ENCODE measurements at places on chromosomes 12 and 14. TPM values are rescaled to one million over a fixed set of nuclear protein-coding genes. Genes with fewer than 3 reads are reported as not detected.

Gene GALNT8
- 0.33 TPM for total RNA-seq

Gene SLC5A8
- total RNA-seq: not detected

Gene SYCP3
- 0.67 TPM for total RNA-seq

Gene BTG1
- total RNA-seq: 24.5 TPM

Gene PTPN6
- total RNA-seq: 1.2 TPM

Gene TTC9
- total RNA-seq: 1.3 TPM

Gene TPPP2
- not detected for total RNA-seq

Gene EXOC3L4
- total RNA-seq: not detected

Gene NELL2
- not detected for total RNA-seq

Gene SLC17A8
- total RNA-seq: not detected

Gene CCDC177
- total RNA-seq: not detected

Gene NAV3
- total RNA-seq: 33.0 TPM

Gene CLEC4C
- not detected for total RNA-seq

Gene NACA
- 1,082 TPM for total RNA-seq

Gene TNS2
- total RNA-seq: 50.4 TPM

Gene LMBR1L
- total RNA-seq: 72.9 TPM

Gene IAPP
- total RNA-seq: not detected

Gene DTX3
- 0.48 TPM for total RNA-seq

Gene PDZRN4
- not detected for total RNA-seq

Gene AICDA
- total RNA-seq: not detected

Gene SLC10A1
- not detected for total RNA-seq

Gene CPM
- total RNA-seq: 1.3 TPM

Gene SCNN1A
- 0.65 TPM for total RNA-seq

Gene BAZ2A
- 56.8 TPM for total RNA-seq

Gene KIF21A
- 12.8 TPM for total RNA-seq

Gene MAP3K9
- total RNA-seq: 0.57 TPM

Gene CACNA1C
- total RNA-seq: 0.98 TPM

Gene RPL10L
- total RNA-seq: not detected

Gene OR6C2
- not detected for total RNA-seq

Gene ITFG2
- total RNA-seq: 18.9 TPM

Gene TAS2R20
- total RNA-seq: 3.9 TPM

Gene ANO2
- 58.5 TPM for total RNA-seq

Gene IQSEC3
- not detected for total RNA-seq

Gene CCDC38
- 0.10 TPM for total RNA-seq

Gene MMP14
- total RNA-seq: 400 TPM

Gene PKP2
- 3.4 TPM for total RNA-seq

Gene CACNA2D4
- total RNA-seq: 0.65 TPM

Gene PTCSC3
- total RNA-seq: not detected

Gene PPFIA2
- total RNA-seq: not detected

Gene KERA
- total RNA-seq: not detected

Gene ASB2
- total RNA-seq: not detected

Gene GLIPR1
- total RNA-seq: 24.8 TPM

Gene PLBD1
- 0.10 TPM for total RNA-seq

Gene TSPAN19
- total RNA-seq: not detected

Gene DGLUCY
- 104 TPM for total RNA-seq

Gene GPD1
- under 0.01 TPM for total RNA-seq

Gene TAS2R8
- not detected for total RNA-seq

Gene KRT77
- total RNA-seq: not detected

Gene NKX2-1
- not detected for total RNA-seq

Gene MSI1
- total RNA-seq: not detected

Gene COCH
- total RNA-seq: 0.65 TPM

Gene B4GALNT1
- total RNA-seq: not detected

Gene ACOT4
- 0.38 TPM for total RNA-seq

Gene DNAJC22
- 0.29 TPM for total RNA-seq

Gene OR4E2
- not detected for total RNA-seq

Gene LRTM2
- total RNA-seq: 0.10 TPM

Gene CCT2
- total RNA-seq: 272 TPM

Gene GYS2
- total RNA-seq: not detected
